ENCODE measurements at places on chromosomes 11 and 22.
A peak's percentile ranks its signal among the peaks of the same experiment; 100 is the strongest.

- peak; percentile 75 for DNase-seq
Observed at GRCh38 chr11:73147771-73148681, 5.9 kb upstream of the FCHSD2 start.

DNA sequence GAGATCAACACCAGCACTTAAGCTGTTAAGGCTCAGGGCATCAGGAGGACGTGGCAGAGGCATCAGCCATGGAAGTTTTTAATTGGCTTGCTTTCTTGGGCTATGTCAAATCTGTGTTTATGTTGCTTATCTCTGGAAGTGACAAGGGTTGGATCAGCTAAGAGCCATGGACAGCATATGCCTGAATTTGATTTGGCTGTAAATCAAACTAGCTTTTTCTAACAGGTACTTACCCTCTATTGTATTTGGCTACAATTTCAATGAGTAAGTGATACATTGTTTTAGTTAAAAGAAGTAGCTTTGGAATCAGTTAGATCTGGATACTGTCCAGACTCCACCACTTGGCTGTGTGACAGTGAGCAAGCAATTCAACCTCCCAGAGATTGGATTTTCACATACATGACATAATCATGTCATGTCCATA, 936.6 kb downstream of the OPCML start:
- DNase-seq, result no peak

DNA sequence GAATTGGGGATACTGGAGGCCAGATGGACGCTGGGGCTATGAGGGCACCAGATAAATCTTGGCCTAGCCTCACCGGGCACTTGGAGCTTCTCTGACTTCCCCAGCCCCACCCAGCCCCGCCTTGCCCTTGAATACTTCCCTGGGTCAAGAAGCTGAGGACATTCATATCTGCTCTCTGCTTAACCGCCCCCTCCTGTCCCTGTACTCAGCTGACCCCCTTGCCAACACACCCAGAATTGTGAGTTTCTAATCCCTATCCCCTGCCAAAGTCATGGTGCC, 22.0 kb downstream of the FADS3 start:
- no peak for DNase-seq

DNA sequence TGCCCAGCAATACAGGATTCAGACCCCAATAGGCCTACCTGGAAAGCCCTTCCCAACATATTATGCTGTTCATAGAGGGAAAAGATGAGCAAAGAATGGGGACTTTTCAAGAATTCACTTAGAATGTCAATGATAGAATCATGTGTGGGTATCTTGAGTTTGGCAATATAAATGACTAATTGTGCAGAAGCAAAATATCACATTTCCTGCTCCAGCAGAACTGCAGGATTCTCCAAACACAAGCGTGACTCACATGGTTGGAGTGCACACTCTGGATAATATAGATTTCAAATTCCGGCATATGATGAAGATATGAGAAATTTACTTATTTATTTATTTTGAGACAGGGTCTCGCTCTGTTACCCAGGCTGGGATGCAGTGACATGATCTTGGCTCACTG, 12.5 kb upstream of the APOL5 start:
- DNase-seq, result no peak

DNA sequence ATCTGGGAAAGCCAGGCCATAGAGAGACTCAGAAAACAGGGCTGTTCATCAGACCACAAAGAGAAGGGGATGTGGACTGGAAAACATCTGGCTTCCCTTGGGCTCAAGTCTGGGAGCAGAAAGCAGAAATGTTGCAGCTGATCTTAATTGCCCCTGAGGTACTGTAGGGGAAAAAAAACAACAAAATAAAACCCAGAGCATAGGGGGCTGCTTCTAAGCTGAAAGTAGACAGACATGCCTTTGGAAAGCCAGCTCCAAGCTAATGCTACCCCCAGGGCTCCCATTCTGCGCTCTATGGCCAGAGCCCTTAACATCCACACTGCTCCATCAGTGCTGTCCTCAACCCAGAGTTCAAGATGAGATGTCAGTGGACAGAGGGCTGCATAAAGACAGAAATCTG, 2.0 kb upstream of the PACSIN3 start:
- no peak for DNase-seq

DNA sequence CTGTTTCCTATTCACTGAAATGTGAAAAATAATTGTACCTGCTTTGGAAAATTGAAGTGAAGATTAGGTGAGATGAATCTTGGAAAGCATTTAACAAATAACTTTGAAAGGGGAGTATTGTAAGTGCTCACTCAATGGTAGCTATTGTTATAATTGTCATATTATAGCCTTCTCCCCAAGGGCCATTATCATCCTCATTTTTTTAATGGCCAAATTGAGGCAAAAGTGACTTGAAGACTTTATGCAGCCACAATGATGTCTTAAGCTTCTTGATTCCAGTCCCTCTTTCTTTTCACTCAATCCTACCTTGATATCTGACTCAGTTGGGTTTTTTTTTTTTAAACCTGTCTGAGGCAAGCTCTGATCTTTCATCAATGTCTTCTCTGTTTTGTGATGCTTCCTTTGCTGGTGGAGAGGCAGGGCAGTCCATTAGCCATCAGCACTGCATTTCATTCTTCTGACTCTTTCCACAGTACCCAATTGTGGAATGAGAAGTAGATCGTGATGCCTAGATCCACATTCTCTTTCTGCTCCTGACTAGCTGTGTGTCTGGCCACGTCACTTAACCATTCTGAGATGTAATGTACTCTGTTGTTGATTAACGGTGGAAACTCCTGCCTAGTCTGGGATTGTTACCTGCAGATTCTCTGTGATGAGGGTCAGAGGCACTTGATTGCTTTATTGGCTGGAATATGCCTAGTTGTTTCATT, 101.4 kb downstream of the DBX1 start:
- DNase-seq, result no peak

Measured in NCI-H446 treated with DMSO at 0.1 percent for 48 hours (cell line).